Caco-2 (cell line): ENCODE measurements at places on chromosomes 7 and 10.

DNA sequence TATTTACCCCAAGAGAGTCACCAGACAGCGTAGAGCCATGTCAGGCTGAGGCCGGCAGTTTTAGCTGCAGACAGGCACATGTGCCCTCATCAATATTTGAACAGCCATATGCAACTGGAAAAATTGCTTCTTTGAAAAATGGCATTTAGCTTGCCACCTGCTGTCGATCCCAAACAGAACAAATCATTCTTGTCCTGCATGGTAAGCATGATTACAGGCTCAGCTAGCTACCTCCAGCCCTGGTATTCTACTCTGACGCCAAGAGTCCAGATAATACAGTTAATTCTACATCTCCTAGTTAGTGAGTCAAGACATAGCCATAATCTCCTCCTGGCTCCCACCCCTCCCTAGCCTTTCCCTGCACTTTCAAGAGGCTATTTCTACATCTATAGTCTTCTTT, 7.7 kb downstream of the CREB3L2 start:
- DNase-seq: no peak

- DNase-seq: no peak
Observed at GRCh38 chr10:125114761-125115391, 45.5 kb downstream of the CTBP2 start.

- no peak for DNase-seq
Observed at GRCh38 chr7:99457650-99458493, 8.1 kb downstream of the ATP5MF start.

- DNase-seq: no peak
Observed at GRCh38 chr7:103811290-103811689, 178.2 kb downstream of the RELN start.

DNA sequence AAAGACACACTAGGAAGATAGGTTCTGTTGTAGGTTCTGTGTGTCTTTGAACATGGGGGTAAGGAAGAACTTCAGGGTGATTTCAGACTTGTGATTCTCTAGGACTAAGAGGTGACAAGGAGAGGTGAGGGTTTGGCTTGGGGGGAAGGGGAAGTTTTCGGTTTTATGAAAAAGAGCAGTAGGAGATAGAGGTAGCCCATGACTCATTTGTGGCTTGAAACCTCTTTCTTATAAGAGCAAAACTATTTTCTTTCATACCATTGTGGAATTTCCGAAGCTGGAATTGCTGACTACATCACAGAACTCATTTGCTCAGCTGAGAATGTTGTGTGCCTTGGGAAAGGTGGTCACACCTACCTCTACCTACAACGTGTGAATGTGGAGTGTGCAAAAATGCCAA, 39.6 kb upstream of the IKZF1 start:
- no peak for DNase-seq

- DNase-seq: no peak
Observed at GRCh38 chr10:13322615-13323148, 22.8 kb upstream of the PHYH start.

GRCh38 chr10:4086131-4086898, 301.3 kb upstream of the KLF6 start:
- no peak for DNase-seq

DNA sequence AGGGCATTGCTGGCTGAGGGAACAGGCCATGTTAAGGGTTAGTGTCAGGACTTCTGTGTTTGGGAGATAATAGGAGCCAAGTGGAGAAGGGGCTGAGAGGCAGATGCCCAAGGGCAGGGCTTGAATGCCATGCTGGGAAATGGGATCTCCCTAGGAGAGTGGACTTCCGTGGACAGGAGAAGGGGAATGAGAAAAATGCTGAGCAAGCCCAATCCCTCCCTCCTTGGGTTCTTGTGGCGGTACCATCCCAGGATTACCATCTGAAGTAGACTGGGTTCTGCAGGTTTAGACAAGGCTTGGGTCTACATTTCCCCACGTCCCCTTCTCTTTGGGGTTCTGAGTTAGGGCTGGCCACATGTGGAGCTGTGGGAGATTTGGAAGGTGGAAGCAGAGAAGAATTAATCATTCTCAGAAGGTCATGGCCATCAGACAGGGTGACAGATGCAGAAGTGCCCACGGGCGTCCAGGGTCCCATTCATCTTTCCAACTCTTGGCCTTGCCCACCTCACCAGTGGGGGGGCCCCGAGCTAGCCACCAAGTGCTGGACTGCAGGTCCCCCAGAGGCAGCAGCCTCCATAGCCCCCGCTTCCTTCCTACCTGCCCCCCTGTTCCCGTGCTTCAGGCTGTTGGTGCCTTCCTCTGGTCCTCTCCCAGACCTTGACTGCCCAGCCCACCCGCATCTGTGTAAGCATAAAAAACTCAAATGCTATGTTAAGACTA, 354.8 kb downstream of the RPS24 start:
- no peak for DNase-seq

DNA sequence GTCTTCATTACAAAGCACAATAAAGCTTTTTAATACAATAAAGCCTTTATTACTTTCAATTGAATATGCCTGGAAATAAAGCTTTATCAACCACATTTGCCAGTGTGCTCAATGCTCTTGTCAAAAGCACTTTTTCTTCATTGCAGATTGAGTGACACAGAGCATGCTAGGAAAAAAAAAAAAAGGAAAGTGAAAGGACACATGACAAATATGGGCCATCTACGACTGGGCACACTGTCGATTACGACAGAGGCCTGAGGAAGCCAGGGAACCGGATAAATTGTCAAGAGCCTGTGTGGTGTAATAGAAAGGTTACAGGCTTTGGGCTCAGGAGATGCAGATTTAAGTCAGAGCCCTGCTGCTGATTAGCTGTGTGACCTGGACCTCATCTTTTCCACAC, 84.8 kb upstream of the LRGUK start:
- no peak for DNase-seq

GRCh38 chr10:31210190-31210589, 108.8 kb upstream of the ZEB1 start:
- DNase-seq: no peak

DNA sequence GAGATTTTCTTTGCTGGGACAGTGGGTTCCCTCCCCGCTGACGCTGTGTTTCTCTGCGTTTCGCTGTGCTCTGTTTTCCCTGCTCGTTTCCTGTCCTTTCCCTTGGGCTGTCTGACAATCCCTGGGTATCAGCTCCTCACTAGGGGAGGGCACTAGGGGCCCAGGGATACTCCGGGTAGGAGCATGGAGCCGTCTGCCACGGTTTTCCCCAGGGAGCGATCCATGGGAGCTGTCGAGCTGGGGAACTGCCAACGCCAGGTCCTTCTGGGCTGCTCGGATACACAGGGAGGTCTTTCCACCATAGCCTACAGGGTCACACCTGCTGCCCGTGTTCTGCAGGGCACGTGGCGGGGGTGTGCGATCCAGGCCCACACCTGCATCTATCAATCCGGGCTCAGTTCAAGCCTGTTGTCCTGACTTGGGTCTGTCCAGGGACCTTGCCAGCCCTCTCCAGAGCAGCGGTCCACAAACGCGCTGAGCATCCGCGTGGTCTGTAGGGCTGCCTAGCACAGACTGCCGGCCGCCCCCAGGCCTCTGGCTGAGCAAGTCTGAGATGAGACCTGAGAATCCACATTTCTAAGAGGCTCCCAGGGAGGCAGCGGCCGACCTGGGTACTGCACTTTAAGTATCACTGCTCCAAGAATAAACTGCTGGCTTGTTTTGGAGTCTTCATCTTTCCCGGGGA, 263.1 kb downstream of the ELFN1 start:
- no peak for DNase-seq

GRCh38 chr10:117188371-117188770, 8.9 kb upstream of the KCNK18 start:
- no peak for DNase-seq

DNA sequence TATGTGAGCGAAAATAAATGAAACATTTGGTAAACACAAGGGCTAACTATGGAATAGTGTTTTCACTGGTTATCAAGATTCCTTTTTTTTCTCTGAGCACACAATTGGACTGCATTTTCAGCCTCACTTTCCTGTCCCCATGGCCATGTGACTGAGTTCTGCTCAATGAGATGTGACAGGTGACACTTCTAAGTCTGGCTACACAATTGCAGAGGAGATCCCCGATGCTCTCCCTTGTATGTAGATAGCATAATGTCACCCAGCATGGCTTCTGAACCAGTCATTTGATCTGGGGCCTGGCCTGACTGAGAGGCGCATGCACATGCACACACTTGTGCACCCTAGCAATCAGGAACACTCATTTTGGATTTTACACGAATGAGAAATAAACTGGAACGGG, 581.8 kb downstream of the GRID1 start:
- no peak for DNase-seq

- no peak for DNase-seq
Observed at GRCh38 chr10:58546137-58546536, 33.5 kb downstream of the BICC1 start.

DNA sequence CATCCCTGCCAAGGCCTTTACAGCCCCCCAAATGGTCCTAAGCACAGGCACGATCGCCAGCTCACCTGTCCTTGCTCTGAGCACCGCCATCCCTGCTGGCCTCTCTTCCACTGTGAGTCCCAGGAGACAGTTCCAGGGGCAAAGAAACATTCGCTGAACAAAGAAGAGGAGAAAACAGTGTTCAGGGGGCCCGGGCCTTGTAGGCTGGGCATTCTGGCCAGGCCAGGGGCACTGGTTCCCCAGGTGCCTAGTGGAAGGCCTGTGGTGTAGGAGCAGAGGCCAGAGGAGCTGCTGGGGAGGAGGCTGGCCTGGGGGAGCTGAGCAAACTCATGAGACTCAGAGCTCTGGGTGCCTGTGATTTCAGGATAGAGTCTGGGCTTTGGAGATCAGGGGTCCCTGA, 22.6 kb downstream of the AQP1 start:
- no peak for DNase-seq

- DNase-seq: no peak
Observed at GRCh38 chr10:63596924-63597323, 75.7 kb downstream of the REEP3 start.

GRCh38 chr10:78937393-78937792, 131.4 kb upstream of the ZMIZ1 start:
- DNase-seq: no peak

- no peak for DNase-seq
Observed at GRCh38 chr10:110717781-110718589, 73.8 kb downstream of the RBM20 start.

DNA sequence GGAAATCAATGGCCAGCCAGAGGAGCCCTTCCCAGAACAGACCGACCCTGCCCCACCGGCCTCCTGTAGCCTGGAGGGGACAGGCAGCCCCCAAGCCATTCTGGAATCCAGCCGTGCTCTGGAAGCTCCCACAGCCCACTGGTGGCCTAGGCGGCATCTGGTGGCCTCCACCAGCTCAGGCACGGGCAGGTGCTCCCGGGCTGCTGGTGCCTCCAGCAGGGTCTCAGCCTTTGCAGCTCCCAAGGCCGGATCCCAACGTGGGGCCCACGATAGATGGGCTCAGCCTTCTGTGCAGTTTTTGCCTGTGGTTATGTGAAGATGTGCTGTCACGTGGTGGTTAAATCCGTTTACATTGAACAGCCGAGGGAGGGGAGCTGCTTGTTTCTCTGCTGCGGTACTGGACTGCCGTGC, 44.4 kb downstream of the JAKMIP3 start:
- peak; percentile 17 for DNase-seq

GRCh38 chr7:87779806-87780205, 96.4 kb downstream of the SLC25A40 start:
- DNase-seq: no peak

- peak; percentile 57 for DNase-seq
Observed at GRCh38 chr10:21172930-21173801, 276.1 kb upstream of the NEBL start.

DNA sequence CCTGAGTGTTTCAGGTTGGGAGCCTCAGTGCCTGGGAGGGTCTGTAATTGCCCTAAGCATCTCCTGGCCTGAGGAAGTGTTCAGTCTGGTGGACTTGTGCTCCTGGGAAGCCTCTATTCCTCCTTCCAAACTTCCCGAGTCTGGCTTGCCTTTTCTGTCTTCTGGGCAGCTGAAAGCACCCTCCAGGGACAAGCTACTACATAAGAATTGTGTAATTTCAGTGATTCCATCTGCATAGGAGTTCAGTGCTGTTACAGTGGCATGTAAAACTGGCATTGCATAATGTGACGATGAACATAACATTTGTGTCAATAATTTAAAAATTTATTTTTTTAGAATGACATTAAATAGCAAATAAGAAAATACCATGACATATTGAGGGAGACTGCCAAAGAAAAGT, 109.3 kb downstream of the AOAH start:
- DNase-seq: no peak

DNA sequence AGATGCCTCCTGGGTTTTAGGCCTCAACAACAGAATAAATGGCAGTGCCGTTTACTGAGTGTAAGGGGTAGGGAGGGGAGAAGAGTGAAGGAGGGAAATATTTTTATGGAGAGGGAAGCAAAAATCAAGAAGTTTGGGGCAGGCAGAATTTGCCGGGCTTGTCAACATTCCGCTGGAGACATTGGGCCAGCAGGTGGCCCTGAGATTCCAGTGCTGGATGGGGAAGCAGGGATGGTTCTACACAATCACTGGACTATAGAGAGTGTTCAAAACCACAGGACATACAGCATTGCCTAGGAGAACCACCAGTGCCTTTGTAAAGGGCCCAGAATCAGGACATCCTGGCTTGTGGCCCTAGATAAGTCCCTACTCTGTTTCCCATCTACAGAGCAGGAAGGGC, 598.6 kb upstream of the MGMT start:
- no peak for DNase-seq

DNA sequence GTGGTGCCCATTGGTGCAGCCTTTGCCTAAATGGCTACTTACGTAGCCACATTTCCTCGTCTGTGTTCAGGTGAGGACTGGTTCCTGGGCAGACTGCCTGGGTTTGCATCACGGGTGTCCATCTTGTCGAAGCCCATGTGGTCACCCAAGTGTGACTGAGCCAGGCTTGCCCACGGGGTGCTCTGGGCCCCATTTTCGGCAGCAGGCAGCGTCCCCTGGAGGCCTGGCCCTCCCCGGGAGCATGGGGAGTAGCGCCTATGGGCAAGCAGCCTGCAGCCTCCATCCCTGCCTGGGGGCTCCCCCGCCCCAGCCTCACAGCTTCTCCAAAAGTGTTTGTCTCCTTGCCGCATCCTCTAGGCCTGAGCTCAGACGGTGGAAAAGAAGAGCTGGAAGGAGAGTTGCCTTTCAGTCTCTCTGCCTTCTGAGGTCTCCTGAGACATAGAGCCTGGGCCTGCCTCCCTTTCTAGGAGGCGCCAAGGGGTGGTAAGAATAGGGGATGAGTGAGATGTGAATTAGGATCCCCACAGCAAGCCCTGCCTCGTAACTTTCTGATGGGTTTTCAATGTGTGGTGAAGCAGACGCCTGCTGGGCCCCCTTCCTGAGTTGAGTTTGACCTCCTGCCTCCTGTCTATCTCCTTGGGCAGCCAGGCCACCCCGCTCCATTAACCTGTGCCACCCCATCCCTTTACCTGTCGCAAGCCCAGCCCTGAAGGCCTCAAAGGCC, 42.7 kb downstream of the HTRA1 start:
- DNase-seq: no peak

DNA sequence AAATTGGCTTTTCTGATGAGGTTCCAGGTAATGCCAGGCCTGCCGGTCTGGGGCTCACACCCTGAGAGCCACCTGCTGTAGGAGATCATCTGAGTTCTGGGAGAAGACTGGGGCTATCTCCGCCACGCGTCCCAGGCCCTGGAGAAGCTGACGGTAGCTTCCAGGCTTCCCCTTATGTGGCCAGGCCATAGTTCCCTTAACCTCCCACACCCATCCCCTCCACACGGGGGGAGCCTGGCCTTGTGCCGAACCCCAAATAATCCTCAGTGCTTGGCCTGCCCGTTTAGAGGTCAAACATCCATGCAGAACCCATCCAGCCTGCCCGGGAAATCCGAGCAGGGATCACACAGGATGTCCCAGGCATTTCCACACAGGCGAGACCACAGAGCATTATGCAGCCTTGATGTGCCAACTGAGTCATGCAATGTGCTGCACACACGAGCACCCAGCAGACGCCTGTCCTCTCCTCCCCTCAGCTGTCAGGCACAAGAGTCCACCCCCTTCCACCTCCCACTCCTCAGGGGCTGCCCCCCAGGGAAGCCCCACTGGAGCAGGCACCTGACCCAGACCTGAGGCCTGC, 176.2 kb downstream of the PRKAG2 start:
- DNase-seq: no peak
